ENCODE measurements at places on chromosomes 5 and 9. TPM values are rescaled to one million over a fixed set of nuclear protein-coding genes. Genes with fewer than 3 reads are reported as not detected.

DNA sequence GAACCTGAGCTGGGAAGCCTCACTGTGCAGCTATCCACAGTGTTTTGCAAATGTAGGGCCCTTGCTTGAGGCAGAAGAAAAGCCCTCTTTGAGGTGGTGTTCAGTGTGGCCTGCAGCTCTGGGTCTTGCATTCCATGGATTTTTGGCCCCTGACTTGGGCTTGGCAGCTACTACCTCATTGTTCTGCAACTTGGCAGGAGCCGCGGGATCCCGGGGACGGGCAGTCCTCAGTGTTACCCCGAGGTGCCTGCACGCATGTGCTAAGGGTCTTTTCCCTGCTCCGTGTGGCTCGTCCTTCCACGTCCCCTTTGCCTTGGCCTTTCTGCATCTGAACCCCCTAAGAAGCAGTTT is 39.8 kb downstream of the NEK6 start:
- DNase-seq, result peak; percentile 86

DNA sequence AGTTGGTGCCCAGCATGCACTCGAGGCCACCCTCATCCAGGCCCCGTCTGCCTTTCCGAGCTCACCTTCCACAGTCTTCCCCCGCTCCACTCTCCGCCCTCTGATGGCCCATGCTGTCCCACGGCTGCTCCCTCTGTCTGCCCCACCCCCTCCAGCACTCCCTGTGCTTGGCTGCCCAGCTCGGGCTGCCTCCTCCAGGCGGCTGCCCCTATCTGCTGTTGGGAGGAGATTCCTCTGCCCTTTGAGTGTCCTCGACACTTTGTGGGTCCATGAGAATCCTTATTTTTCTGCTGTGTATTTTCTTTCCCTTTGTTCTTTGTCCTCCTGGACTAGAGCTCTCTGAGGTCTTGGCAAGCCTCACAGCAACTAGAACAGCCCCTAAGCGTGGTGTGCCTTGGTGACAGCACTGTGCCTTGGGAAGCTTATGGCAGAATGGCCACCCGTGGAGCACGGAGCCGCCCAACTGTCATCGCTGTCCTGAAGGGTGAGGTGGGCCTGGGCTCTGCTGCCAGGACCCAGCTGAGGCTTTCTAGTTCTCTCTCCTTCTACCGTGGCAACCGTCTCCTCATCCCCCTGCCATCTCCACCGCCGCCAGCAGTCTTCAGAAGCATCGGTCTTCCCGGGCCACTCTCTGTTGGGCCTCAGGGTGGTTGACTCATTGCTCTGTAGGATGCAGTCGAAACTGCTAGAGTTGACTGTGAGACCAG is 5.2 kb downstream of the NTMT1 start:
- DNase-seq, result no peak

- no peak for DNase-seq
Measured at GRCh38 chr5:115350894-115351293, 54.4 kb upstream of the CCDC112 start.

DNA sequence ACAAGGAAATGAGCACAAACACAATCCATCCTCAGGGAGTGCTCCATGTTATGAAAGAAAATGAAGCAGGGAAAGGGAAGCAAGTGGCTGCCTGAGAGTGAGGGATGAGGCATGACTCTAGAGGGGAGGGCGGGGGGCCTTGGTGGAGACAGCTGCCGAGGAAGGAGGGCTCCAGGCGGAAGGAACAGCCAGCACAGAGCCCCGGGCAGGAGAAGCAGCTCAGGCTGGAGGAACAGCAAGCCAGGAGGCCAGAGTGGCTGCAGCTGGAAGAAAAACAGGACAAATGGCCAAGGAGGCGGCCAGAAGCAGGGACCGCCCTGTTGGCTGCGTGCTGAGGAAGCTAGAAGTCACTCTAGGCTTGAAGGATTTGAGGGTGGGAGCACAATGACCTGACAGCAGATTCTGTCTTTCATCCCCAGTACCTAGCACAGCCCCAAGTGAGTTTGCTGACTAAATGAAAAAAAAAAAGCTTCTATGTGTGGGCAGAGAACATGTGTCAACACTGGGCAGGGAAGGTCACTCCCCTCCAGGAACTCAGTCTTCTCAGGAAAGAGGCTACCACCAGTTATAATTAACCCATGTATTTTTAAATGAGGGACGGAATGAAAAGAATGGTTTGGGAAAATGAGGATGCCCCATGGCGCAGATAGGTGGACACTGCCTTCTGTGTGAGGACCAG is 142.8 kb downstream of the DCP2 start:
- no peak for DNase-seq

DNA sequence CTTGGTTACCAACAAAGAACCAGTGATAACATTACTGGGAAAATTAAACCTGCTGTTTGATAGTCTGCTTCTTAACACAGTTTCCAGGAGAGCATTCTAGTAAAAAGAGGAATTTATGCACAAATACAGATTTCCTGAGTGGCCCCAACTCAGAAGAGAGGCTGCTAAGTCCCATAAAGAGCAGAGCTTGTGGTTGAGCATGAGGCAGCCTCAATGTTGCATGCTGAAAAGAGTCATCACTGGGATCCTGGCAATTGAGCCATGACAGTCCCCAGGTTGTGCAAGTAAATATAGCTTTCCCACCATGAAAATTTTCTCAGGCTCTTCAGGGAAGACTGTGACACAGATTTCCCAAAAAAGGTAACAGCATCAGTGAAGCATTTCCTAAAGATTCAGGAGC is 47.5 kb upstream of the ADRB2 start:
- DNase-seq, result no peak

AIF1L gene
- total RNA-seq, result 76.0 TPM

DNA sequence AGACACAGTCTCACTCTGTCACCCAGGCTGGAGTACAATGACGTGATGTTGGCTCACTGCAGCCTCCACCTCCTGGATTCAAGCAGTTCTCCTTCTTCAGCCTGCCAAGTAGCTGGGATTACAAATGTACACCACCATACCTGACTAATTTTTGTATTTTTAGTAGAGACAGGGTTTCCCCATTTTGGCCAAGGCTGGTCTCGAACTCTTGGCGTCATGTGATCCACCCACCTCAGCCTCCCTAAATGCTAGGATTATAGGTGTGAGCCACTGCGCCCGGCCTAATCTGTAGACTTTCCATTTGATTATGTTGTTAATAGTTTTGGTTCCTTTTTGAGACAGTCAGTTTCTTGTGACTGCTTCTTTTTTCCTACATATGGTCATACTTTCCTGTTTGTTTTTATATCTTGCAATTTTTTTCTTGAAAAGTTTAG is 31.0 kb downstream of the MTREX start:
- DNase-seq, result no peak

DNA sequence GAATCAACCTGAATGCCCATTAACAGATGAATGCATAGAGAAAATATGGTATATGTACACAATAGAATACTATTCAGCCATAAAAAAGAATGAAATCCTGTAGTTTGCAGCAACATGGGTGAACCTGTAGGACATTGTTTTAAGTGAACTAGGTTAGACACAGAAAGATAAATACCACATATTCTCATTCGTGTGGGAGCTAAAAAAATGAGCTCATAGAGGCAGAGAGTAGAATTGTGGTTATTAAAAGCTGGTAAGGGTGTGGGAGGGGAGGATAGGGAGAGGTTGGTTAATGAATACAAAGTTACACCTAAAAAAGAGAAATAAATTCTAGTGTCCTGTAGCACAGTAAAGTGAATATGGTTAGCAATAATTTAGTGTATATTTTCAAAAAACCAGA is 23.5 kb downstream of the PTTG1 start:
- DNase-seq, result no peak

FAM163B gene
- total RNA-seq, result not detected

GRCh38 chr5:82405618-82406204 is 127.6 kb upstream of the RPS23 start:
- no peak for DNase-seq

DNA sequence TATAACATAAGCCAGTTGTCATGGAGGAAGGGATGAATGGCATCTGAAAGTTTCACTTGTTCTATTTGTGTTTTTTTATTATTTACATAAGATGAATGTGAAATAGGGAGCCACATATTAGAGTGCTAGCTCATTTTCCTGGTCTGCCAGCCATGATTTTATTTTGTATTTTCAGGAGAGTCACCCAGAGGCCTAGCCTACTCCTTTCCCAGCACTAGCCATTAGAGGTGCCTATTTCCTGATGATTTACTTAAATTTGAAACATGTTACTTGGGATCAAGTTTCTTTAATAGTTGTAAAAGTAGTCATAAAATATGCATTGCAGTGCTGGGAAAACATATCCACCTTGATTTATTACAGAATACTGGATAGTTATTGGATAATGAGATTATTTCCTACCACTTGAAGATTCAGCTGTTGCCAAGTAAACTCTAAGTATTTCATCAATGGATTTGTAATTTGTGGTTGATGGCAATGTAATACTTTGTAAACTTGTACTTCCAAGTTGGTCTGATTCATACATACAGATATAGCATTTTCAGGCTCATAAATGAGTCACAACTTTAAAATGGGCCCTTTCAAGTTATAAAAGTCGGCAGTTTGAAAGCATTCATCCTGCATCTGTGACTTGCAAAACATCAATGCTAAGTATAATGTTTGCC is 50.8 kb downstream of the KCNN2 start:
- DNase-seq, result no peak

- peak; percentile 50 for DNase-seq
Measured at GRCh38 chr9:19372567-19372966, 7.5 kb downstream of the RPS6 start.

GRCh38 chr5:59798862-59799667 is 94.5 kb downstream of the PDE4D start:
- no peak for DNase-seq
